Dermis microvascular lymphatic vessel endothelial cell (primary cell): ENCODE measurements at places on chromosomes 1 and 21.
A peak's percentile ranks its signal among the peaks of the same experiment; 100 is the strongest.

GRCh38 chr1:191085121-191085520, 607.5 kb upstream of the BRINP3 start:
- DNase-seq: no peak

DNA sequence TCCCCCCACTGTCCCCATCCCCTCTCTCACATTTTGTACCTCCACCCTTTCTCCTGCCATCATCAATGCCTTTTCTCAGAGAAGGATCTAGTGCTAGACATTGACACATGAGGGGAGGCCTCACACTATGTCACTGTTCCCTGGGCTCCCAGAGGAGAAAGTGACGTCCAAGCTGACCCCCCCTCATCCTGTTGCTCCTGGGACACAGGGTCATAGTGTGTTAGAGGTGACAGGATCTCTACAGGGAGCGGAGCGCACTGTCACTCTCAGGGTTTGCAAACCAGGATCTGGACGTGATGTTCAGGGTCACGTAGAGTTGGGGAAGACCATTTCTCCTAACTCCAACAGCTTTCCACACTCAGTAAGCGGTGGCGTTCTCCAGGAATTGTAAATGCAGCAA, 2.6 kb downstream of the NCMAP start:
- DNase-seq: no peak

- no peak for DNase-seq
Measured at GRCh38 chr1:245678860-245679411, 524.2 kb downstream of the KIF26B start.

GRCh38 chr1:115136106-115136505, 46.8 kb upstream of the TSPAN2 start:
- DNase-seq: no peak

GRCh38 chr1:153818876-153819275, 43.7 kb downstream of the SLC27A3 start:
- DNase-seq: no peak

DNA sequence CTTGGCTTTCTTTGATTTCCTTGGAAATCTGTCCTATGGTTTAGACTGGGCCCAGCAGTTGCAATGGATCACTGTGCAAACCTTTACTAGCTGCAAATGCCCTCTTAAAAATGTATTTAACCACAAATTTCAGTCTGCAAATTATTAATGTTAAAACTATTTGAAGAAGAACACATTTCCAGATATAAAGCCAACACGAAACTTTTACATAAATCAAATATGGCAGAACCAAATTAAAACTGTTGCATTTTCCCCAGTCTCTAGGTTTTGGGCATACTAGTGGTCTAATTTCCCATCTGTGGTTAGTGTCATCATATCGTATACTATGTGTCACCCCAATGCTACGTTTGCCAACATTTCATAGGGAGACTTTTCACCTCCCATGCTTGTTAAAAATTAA, 52.3 kb downstream of the HMCN1 start:
- no peak for DNase-seq

- DNase-seq: no peak
Measured at GRCh38 chr1:38207906-38208305, 161.3 kb upstream of the POU3F1 start.

- peak; percentile 94 for DNase-seq
Measured at GRCh38 chr1:8259498-8260290, 58.2 kb upstream of the SLC45A1 start.

DNA sequence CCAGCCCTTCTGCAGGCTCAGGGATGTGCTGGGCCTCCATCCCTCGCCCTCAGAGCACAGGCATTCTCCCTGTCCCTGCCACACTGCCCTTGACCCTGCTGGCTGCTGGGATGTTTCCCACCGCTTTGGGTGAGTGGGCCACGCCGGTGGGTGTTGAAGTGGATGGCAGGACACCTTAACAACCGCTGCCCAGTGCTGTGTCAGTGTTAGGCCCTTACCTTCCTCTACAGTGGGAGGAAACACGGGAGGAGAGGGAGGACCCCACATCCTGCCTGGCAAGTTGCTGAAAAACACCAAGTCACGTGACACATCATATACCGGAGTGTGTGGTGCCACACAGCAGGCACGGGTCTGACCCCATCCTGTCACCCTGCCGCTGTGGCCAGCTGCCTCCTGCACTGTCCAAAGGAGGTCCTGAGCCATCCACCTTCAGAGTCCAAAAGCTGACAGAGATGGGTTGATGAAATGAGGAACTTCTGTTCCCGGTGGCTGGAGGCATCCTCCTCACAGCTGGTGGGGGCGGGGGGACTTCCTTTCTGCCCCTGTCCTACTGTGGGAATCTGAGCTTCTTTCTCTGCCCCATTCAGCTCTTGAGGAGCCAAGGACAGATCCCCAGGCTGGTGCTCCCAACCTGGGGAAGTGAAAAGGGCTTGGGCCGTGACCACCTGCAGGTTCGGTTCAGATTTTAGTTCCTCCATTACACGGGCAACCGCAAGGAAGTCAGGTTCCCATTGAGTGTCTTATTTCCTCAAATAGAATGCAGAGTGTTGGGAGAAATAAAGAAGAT, 3.2 kb upstream of the THEMIS2 start:
- DNase-seq: peak; percentile 63

GRCh38 chr1:211260141-211261107, 1.3 kb downstream of the RCOR3 start:
- peak; percentile 66 for DNase-seq

- no peak for DNase-seq
Measured at GRCh38 chr1:198259333-198260074, 102.7 kb downstream of the NEK7 start.

GRCh38 chr1:16072616-16073484, 601 bp downstream of the FAM131C start:
- DNase-seq: no peak

- DNase-seq: no peak
Measured at GRCh38 chr1:172812118-172812517, 153.2 kb downstream of the FASLG start.

- DNase-seq: peak; percentile 43
Measured at GRCh38 chr1:100699744-100700143, 19.8 kb upstream of the VCAM1 start.

DNA sequence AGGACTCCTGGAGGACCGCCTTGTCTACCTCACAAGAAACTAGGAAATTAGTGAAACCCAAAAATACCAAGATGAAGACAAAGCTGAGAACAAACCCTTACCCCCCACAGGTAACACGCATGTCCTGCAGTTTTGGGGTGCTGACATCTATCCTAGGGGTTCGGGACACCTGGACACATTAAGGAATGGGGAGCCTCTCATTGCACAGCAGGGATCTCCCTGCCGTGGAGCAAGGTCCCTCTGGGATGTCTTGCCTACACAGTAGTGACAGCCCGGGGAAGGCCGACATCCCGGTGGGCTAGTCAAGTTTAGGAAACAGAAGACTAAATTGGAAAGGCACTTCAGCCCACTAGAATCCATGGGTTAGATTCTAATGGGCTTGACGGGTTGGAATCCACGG, 44.5 kb downstream of the SIM2 start:
- no peak for DNase-seq

DNA sequence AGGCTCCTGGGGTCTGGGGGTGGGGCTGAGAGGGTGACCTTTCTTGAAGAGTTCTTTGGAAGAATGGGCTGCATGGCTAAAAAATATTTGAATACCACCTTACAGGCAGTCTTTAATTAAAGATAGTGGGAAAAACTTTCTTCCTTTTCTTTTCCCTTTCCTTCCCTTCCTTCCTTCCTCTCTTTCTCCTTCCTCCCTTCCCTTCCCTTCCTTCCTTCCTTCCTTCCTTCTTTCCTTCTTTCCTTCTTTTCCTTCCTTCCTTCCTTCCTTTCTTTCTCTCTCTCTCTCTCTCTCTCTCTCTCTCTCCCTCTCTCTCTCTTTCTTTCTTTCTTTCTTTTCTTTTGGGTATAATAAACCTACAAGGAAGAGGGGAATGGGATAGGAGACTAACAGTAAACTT, 77.8 kb upstream of the EDN2 start:
- DNase-seq: no peak

- no peak for DNase-seq
Measured at GRCh38 chr1:164672588-164672987, 113.6 kb downstream of the PBX1 start.

DNA sequence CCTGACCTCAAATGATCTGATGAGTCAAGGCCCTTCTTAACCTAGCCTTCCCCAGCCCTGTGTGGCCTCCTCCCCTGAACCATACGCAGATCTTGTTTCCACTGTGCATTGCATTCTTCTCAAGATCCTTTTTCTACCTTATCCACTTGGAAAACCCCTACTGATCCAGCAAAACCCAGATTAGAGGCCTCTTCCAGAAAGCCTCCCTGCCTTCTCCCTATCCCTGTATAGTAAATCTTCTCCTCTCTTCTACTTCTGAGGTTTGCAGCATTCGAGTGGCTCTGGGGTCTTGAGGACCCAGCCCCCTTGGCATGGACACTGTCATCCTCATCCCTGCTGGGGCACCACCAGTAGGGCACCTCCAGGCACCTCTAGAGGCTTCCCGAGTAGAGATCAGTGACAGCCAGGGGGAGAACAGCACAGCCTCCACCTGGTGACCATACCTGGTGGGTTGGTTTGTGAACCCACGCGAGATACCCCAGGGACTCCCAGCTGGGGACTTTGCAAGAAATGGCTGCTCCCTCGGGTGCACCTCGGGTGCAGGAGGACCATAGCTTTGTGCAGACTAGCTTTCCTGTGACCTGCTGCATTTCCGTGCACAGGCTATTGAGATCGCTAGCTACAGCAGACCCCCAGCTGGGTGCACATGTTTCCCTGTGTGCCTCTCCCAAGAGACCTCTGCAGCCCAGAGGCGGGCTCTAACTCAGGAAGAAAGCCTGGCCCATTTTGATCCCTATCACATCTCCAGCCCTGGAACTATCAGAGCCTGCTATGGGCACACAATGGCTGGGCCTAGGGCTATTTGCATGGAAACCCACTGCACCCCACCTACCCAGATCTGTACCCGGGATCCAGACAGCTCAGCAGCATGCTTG, 34.2 kb downstream of the MATN1 start:
- DNase-seq: no peak

- DNase-seq: no peak
Measured at GRCh38 chr1:185132534-185132933, 24.2 kb downstream of the TRMT1L start.

GRCh38 chr21:14956807-14957206, 108.0 kb downstream of the NRIP1 start:
- no peak for DNase-seq

DNA sequence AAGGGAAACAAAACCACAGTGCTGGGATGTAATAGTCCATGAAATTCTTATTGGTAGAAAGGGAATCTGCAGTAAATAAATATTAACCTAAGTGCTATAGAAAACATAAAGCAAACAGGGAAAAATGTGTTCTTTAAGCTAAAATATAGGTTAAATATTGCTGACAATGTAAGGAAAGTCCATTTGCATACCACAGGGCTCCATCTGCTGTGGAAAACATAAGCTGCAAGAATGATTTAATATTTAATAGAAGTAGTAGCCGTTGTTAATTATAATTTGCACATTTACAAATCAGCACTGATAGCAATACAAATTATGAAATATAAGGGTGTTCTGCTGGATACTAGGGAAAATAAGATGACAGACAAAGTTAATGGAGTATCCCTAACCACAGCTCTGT, 444.9 kb upstream of the PKN2 start:
- no peak for DNase-seq

GRCh38 chr1:246609632-246610031, 43.4 kb downstream of the CNST start:
- no peak for DNase-seq

- no peak for DNase-seq
Measured at GRCh38 chr1:55146781-55147180, 68.4 kb downstream of the USP24 start.

GRCh38 chr1:172578586-172578985, 45.6 kb downstream of the SUCO start:
- DNase-seq: no peak

DNA sequence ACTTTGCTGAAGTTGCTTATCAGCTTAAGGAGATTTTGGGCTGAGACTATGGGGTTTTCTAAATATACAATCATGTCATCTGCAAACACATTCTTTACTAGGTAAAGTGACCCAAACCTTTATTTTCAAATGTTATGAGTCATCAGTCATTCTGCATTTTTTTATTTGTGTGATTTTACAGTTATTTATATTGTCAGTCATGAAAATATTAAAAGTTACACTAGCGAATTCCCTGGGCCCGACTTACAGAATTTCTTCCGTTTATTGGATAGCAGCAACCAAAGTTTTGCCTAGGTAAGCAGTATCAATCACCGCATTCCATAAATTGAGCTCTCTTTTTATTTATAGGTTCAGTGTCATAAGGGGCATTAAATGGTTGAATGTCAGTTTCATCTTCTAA, 13.8 kb downstream of the OR2M5 start:
- no peak for DNase-seq

- no peak for DNase-seq
Measured at GRCh38 chr1:4532656-4533055, 121.8 kb upstream of the AJAP1 start.

DNA sequence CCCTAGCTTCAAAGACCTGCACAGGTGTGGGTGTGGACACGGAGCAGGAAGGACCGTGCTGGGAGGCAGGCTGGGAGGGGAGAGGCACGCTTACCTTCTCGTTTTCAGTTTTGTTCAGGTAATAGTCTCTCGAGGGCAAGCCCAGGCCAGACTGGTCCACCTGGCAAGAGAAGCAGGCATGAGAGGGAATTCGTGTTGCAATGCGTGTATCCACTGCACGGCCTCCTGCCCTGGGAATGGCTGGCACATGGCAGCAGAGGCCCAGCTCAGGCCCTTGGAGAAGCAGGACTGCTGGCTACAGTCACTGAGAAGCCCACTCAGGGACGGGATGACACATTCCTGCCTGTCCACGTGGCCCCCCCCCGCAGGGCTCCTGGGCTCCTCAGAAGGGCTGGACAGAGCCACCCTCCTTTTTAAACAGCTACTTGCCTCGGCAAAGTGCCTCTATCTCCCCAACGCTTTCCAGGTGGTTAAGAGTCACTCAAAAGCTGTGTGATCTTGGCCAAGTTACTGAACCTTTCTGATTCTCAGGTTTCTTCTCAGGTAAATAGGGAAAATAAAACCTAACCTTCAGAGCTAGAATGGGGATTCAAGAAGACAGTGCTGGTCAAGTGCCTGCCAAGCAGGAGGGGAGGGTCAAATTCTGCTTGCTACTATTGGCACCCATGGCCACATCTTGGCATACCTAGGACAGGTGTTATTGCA, 32.7 kb downstream of the ECE1 start:
- DNase-seq: no peak

- DNase-seq: no peak
Measured at GRCh38 chr1:187121661-187122060, 292.9 kb downstream of the PLA2G4A start.

DNA sequence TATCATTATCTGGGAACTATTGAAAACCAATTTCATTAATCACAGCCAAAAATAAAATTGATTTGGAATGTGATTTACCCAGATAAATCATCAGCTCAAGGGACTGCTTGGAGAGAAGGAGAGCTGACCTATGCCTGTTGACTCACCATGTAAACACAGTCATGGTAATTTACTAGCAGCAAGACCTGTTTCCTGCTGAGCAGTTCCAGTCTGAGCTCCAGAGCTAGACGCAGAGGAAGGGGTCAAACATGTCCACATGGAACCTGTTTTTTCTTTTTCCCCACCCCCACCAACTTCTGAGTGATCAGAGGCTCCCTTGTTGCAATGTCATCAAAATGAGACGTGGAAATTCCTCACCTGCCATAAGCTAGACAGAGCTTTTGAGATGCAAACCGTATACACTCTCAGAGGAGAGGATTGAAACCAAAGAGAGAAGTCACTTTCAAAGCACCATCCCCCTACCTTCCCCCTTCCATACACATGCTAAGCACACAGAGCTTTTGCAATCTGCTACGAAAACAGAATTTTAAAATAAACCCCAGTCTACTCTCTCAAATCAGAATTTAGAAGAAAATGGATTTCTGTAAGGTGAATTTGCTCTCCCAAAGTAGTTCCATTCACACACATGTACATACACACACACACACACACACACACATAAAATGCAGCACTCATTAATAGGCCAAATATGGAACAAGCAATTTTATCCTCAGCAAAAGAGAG, 55.9 kb upstream of the PTGFRN start:
- DNase-seq: peak; percentile 63
